Posterior vena cava (tissue), 2 donors: ENCODE measurements at places on chromosomes 7 and 10. TPM values are rescaled to one million over a fixed set of nuclear protein-coding genes. Genes with fewer than 3 reads are reported as not detected.

Gene DOCK1
- total RNA-seq, result 50.8 TPM

Gene AEBP1
- 783 TPM for total RNA-seq

Gene RAPGEF5
- total RNA-seq, result 61.5 TPM

DNA sequence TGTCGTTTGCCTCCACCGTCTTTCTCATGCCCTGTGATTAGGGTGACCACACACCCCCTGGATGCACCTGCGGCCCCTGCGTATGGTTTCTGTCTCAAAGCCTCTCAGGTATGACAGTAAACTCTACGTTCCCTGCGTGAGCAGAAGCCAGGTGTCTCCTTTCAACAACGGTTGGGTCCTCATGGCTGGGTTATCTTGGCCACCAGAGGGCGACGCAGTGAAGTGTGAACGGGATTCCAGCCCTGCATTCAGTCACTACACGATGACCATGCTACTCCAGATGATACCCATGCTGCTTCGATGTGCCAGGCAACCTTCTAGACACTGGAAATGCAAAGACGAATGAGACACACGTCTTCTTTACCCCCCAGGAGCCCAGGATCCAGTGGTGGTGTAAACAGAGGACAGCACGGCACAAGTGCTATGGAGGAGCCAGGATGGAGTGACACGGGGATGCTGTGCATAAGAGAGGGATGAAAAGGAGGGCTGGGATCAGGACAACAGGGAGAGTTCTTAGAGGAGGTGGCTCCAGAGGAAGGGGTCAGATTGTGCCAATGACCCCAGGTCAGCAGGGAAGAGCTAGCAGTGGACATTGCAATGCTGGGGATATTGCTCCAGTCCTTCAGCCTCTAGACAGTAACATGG, 228.1 kb upstream of the PFKP start:
- no peak for DNase-seq

- peak; percentile 74 for DNase-seq
Measured at GRCh38 chr10:132064082-132064755, 1.5 kb upstream of the JAKMIP3 start.

GRCh38 chr7:35524112-35524804, 170.7 kb downstream of the HERPUD2 start:
- DNase-seq, result no peak

GRCh38 chr7:63521-64021, 128.8 kb upstream of the FAM20C start:
- peak; percentile 77 for DNase-seq

- peak; percentile 79 for DNase-seq
Measured at GRCh38 chr10:79331709-79332108, 15.6 kb upstream of the PPIF start.

- DNase-seq, result no peak
Measured at GRCh38 chr7:36889182-36889581, 164.9 kb upstream of the AOAH start.

- no peak for DNase-seq
Measured at GRCh38 chr7:77409005-77409738, 7.0 kb downstream of the GSAP start.

DNA sequence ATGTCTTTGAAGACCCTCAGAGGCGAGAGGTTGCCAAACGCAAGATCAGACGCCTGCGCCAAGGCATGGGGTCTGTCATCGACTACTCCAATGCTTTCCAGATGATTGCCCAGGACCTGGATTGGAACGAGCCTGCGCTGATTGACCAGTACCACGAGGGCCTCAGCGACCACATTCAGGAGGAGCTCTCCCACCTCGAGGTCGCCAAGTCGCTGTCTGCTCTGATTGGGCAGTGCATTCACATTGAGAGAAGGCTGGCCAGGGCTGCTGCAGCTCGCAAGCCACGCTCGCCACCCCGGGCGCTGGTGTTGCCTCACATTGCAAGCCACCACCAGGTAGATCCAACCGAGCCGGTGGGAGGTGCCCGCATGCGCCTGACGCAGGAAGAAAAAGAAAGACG, 8.1 kb upstream of the SGCE start:
- peak; percentile 76 for DNase-seq

GRCh38 chr7:156460858-156461627, 179.5 kb upstream of the RNF32 start:
- DNase-seq, result no peak

GRCh38 chr7:92778972-92779371, 57.4 kb downstream of the CDK6 start:
- no peak for DNase-seq
